Skin of body (tissue), 3 donors: ENCODE measurements at places on chromosomes 6 and 20. TPM values are rescaled to one million over a fixed set of nuclear protein-coding genes. Genes with fewer than 3 reads are reported as not detected.

- DNase-seq = no peak
Observed at GRCh38 chr6:137982418-137983189, 115.5 kb downstream of the TNFAIP3 start.

The NR2E1 gene
- not detected for total RNA-seq

DNA sequence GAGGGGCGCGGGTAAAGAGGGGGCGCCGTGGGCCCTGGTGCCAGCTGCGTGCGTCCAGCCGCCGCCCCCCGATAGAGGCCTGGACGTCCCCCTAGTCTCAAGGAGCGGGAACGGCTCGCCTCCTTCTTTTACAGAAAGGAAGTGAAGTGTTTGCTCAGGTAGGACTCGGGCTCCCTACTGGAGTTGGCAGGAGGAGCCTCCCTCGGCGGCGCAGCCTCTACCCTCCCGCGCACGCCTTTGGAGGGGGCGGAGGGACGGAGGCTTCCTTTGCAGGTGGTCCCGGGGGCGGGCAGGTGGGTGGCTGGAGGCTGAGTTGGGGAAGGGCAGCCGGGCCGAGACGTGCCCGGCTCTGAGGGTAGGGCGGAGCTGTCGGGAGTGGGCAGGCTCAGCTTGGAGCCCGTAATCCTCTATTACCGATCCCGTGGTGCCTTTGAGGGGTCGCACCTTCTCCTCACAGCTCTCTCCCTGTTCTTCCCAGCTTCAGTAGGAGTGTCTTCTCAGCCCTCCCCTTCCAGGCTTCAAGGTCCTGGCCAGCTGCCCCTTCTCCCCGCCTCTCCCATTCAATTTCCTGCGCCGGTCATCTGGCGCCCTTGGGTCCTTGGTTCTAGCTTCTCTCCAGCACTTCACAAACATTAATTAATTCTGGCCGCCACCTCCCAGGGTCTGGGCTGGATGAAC lies 728 bp downstream of the ITPR3 start:
- DNase-seq = no peak

DNA sequence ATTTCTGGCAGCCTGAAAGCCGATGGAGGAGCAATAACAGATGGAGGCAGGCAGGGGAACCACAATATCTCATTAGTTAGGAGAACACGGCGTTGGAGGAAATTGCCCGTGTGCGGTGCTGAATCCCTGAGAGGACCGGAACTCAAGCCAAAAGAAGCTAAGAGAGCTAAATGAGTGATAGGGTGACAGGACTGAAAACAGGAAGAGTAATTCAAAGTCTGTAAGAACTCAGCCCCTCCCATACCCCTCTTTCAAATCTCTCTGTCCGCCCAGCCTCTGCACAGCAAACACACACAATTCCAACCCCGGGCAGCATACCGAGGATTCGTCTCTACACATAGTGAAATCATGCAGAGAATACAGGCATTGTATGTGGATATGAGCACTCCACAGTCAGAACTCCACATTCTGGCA lies 2.6 kb upstream of the IPCEF1 start:
- no peak for DNase-seq

The HMGN3 gene
- total RNA-seq = 80.5 TPM

The SEL1L2 gene
- total RNA-seq = not detected

GRCh38 chr6:76885861-76886301 lies 577.4 kb downstream of the HTR1B start:
- DNase-seq = peak; percentile 75

The GRM1 gene
- 0.10 TPM for total RNA-seq

GRCh38 chr20:60937585-60937984 lies 314.5 kb upstream of the CDH4 start:
- DNase-seq = no peak

The PRRC2A gene
- 49.6 TPM for total RNA-seq

DNA sequence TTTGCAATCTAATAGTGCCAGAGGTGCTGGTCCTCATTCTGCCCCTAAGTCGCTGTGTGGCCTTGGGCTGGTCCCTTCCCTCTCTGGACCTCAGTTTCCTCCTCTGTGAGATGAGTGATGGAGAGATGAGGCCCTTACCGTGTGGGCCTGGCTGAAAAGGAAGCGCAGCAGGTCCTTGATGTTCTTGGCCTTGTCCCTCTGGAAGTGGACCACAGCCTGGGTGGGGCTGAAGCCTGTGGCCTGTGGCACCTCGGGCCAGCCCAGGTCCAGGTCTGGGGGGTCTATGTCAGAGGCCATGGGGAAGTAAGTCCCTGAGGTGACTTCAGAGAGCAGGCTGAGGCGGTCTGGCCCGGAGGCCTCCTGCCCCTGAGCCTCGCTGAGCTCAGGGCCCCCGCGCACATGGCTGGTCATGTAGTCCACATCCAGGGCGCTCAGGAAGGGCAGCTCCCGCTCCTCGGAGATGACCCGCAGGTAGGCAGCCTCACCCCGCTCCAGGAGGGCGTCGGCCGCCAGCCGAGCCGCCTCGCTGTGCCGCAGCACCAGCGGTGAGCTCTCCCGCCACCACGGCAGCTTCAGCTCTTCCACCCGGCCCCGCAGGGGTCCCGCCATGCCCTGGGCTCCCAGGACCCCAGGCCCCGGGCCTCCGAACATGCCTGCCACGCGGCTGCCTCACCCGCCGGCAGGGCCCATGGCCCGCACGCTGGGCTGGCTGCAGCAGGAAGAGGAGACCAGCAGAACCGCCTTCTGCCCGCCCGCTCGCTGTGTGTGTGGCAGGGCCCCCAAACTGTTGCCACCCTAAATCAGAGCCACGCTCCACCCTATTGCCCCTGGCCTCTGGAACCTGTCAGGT lies at the start of gene FAM83C:
Gene FAM83C, minus strand, starts transcription at position 772 of the 850 bp plus-strand sequence. Its CDS starts 121 bp downstream, at position 651.
- no peak for DNase-seq

The RHAG gene
- total RNA-seq = 5.8 TPM
